ENCODE measurements at places on chromosomes 7 and 10.

DNA sequence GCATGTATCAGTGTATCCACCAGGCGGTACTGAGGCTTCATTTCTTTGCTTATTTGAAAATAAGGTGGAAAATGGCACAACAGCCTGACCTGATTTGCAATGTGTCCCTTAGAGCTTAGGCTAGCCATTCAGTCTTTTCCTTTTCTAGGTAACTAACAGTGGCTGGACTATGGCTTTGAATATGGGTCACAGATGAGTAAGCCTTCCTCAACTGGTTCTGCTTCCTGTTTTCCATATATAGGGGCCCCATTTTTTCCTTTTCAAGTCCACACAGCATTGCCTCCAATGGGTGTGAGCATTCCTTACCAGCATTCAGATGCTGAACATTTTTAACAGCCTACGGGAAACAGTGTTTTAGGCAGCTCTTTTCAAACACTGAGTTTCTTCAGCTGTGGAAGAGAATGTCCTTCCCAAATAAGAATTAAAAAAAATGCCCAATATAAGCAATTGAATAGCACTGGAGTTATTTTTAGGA is 3.9 kb upstream of the ITGB1 start:
- no peak for DNase-seq

DNA sequence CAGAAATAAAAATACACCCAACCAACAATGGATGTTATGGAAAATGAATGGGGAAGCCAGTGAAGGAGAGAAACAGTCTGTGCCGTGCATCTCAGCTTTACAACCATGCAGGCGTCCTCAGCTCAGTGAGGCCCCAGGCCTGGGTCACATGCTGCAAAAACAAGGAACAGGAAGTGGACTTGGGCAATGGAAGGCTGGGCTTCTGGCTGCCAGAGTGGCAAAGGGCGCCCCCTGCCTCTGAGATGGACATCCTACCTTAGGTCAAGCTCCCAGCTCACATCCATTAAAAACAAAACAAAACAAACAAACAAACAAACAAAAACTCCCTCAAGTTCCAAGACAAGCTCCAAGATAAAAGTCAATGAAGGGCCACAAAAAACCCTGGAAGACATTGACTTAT is 54.7 kb upstream of the AFAP1L2 start:
- DNase-seq, result no peak

DNA sequence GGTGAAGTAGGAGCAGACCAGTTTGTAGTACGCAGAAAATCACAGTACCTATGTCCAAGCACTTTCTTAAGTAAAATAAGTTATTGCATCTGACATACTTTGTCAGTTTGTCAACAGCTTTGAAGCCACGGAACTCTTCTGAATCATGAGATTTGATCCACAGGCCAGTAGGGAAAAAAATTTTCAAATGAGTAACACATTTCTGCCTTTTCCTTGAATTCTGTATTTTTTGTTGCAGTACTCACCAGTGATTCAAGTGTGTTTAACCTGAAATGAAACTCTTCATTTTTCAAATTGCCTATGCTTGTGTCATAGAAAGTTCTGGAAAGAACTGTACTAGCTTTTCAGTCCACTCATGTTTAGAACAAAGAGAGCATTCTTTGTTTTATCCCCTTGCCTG is 337.7 kb downstream of the GATA3 start:
- DNase-seq, result no peak

GRCh38 chr7:41640487-41640886 is 62.4 kb downstream of the INHBA start:
- DNase-seq, result no peak

GRCh38 chr10:52213321-52213752 is 100.7 kb upstream of the DKK1 start:
- DNase-seq, result no peak

DNA sequence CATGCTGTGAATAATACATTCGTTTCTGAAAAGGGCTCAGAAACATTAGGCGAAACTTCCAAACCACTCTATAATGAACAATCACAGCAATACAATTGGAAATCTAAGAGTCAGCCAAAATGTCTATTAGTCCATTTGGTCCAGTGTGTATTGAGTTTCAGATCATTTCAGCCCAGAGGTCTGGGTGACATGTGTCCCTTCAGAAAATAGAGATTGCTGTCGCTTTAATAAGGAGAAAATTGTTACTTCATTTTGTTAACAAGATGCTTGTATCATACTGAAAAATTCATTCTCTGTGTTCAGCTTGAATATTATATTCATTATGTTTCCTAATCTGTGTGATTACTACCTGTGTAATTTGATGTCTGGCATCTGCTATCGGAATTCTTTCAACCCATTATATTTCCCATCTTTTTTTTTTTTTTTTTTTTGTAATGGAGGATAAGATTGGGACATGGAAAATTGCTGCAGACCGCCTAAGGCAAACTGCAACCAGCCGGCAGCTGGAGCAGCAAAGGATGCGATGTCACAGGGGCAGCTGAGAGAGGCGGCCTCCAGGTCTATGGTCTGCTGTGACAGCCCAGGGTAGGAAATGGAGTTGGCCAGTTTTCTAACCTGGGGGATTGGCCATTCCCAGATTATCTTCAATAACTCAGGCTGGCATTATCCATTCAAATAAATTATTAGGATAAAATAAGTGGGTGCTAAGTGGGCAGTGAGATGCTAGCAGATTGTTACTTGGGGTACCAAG is 170.9 kb upstream of the NPVF start:
- DNase-seq, result no peak

- DNase-seq, result no peak
These were observed 276.0 kb downstream of the SKIDA1 start for GRCh38 chr10:21249435-21249834.

- DNase-seq, result no peak
These were observed 1.9 kb upstream of the SUV39H2 start for GRCh38 chr10:14876764-14877163.

- DNase-seq, result no peak
These were observed 60.6 kb downstream of the GLRX3 start for GRCh38 chr10:130196511-130197487.
